Stimulated activated CD4-positive, alpha-beta T cell treated with anti-CD3 and anti-CD28 coated beads, Interleukin-15, amount 100 ng/mL, for 1 hour (primary cell): ENCODE measurements at places on chromosomes 16 and 17.

DNA sequence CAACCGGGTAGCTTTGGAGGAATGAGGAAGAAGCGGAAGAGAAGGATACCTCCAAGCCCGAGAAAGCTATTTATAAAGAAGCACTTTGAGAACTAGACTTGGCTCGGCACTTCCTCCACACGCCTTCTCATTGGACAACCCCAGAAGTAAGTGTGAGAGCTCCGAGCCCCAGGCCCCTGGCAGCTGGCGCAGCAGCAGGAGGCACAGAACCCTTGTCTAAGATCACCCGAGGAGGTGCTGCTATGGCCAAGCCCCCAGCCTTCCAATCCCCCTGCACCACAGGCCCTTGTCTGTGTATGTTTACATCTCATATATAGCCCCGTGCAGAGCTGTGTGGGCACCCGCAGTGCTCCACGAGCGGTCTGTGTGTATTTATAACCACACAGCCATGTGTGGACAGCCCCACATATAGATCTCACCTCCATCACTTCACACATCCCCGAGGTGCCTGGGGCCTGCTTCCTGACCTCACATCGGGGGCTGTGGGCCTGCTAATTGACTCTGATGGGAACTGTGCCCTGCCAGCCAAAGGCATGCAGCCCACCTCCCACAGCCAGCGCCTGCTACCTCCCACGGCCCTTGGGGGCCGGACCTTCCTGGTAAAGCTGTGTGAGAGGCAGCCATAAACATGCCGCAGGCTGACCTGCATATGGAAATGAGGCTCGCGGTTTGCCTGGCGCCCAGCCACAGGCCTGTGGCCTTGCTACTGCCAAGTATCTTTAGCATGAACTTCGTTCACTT, 96.1 kb downstream of the C17orf67 start:
- no peak for DNase-seq

DNA sequence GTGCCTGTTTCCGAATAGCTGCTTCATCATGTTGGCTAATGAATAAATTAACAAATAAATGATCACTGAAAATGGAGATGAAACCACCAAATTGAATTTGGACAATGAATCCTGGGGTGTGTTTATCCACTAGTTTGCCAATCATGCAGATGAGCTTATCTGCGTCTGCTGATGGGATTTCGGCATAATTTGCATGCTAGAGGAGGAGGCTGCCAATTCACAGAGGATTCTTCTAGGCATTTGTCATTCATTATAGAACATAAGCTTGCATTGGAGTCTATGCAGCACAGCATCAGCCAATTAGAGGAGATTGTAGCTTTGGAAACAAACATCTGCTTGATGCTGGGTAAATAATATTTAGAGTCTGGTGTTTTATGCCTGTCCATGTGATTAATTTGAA, 123.1 kb downstream of the NPIPB5 start:
- no peak for DNase-seq

DNA sequence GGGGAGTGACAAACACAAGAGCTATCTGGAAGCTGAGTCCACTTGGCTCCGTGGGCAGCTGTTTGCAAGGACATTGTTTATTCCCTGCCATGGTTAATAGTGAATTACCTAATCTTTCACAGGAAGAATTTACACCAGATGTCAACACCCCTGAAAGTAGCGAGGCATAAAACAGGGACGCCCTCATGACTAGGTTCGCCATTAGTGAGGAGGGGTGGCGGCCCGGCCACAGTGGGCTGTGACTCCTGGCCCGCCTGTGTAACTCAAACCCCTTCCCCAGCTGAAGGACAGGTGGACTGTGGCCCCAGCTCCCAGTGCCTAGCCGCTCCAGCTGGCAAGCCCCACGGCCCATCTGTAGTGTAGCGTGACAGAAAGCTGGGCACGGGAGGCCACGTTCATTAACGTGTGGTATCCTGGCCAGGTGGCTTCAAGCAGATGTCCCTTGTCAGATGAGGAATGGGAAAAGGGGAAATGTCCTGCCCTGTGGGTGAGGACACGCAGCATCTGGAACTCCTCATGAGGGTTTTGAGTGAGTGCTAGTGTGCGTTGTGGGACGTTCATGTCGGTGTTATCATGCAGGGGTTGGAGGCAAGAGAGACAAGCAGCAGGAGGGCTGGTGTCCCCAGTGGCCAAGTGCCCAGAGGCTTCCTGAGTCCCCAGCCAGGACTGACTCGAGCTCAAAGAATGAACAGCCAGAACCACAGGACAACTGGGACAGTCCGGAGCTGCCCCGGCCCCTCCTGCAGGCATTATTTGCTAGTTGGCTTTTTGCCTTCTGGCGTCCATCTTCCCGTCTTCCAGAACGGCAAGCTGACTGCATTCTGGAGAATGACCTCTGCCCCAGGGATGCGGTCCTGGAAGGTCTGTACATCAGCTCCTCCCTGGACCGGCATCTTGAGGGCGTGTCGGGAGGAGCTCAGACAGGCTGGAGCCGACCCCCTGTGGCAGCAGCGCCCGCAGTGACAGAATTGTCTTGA, 19.2 kb downstream of the KDM8 start:
- no peak for DNase-seq

DNA sequence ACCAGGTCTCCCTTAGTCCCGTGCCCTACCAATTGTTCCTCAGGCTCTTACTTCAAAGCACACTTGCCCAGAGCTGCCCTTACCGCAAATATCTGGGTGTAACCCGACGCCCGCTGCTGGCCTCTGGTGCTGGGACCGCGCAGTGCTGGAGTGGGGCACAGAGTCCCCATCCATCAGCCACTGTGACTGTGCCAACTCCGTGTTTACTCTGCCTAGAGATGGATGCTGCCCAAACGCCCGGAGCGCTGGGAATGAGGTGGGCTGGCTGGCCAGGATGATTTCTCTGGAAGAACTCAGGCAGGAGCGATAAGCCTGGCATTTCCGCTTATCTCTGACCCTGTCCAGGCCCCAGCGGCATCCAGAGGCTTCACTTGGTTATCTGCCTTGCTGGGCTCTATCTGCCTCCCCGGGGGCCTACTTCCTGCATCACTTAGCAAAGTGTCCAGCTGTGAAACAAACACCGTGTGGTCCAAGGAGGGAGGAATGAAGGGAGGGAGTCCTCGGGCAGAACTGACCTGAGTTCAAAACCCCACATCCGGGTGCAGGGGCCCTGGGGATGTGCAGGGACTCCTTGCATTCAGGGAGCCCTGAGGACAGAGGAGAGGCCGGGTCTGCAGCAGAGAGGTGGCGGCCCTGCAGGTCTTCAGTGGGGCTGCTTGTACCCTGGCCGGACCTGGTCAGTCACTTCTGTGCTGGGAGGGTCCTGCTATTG, 9.4 kb upstream of the MYLK3 start:
- no peak for DNase-seq

- DNase-seq: no peak
Observed at GRCh38 chr17:68512960-68513474, 787 bp downstream of the PRKAR1A start.

DNA sequence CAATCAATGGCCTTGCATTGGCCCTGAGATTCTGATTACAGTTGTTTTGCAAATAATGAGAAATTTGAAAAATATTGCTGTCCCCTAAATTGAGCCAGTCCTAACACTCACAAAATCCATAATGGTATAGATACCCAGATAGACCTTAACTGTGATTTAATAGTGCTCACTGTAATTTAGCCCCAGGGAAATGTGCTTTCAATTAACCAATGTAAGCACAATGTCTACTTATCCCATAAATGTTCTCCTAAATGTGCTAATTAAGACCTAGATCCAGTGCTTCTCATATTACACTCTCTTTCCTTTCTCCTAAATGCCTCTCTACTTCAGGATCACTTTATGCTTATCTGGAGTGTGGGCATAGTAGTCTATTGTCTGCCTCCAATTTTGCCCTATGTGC, 417.8 kb upstream of the CCL2 start:
- DNase-seq: no peak

DNA sequence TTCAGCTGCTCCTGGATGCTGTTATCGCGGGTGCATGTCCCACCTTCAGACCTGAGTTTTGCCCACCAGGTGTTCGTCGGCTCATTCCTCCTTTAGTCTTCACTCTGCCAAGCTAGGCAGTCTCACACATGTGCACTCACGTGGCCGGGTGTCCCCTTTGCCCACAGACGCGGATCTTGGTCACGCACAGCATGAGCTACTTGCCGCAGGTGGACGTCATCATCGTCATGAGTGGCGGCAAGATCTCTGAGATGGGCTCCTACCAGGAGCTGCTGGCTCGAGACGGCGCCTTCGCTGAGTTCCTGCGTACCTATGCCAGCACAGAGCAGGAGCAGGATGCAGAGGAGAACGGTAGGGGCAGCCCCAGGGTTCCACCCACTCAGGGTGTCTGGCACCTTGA, 133.1 kb downstream of the ABCC6 start:
- no peak for DNase-seq

DNA sequence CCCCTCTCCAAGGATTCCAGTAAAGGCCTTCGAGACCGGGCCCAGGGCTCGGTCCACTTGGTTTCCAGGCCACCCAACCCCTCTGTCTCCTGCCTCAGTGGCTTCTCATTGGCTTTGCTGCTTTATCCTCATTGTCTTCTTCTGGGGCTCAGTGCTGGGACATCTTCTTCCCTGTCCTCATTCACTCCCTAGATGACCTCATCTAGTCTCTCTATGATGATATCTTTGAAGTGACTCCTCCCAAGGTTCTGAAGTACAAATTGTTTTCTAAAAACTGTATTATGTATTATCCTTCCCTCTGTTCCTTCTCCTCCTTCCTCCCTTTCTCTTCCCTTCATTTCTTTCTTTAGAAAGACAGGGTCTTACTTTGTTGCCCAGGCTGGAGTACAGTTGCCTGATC, 27.1 kb upstream of the NDRG4 start:
- DNase-seq: no peak

DNA sequence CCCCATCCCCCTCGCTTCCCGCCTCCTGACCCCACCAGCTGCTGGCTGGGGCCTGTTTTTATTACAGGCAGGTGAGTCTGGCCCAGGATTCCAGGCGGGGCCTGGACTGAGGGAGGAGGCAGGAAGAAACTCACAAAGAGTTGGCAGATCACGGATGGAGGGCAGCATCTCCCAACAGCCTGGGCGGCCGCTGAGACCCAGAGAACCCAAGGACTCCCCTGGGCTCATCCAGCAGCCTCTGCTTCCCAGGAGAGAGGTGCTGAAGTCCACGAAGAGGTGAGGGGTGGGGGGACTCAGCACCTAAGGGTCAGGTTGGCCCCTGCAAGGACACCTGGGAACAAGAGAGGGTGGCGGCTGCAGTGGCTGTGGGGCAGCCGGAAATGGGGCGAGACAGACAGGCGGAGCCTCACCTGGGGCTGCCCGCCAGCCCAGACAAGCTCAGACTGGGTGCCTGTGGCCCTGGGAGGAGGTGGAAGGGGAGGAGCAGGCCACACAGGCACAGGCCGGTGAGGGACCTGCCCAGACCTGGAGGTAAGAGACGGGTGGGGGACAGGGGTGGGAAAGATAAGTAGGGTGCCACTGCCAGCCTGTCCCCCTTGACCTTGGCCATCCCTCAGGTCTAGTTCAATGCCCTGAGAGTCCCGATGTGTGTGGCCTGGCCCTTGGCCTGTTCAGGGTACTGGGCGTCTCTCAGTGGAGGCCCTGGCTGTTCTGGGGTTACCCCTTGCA, 8.7 kb upstream of the ADGRG1 start:
- DNase-seq: no peak

- DNase-seq: no peak
Observed at GRCh38 chr17:17134957-17135333, 71.2 kb downstream of the PLD6 start.

DNA sequence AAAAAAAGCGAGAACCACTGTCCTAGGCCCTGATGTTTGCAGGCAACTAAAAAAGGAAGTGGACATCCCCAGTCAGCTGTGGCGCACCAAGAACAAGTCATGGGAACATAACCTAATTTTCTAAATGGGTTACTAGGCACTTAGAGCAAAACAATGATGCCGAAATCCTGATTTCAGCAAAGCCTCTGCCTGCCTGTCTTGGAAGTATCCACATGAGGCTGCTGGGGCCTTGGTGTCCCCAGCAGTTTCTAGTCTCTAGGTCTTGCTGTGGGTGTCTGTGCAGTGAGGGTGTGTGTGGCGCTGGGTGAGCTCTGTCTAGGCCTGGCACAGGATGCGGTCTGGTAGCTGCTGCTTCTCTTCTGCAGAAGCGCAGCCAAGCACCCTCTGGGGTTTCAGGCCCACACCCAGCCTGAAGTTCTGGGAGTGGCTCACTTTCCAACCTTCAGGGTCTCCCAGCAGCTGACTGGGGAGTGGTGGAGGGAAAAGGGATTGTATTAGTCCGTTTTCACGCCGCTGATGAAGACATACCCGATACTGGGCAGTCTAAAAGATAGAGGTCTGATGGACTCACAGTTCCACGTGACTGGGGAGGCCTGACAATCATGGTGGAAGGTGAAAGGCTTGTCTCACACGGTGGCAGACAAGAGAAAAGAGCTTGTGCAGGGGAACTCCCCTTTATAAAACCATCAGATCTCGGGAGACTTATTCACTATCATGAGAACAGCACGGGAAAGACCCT, 21.1 kb downstream of the STH start:
- DNase-seq: peak; percentile 14

DNA sequence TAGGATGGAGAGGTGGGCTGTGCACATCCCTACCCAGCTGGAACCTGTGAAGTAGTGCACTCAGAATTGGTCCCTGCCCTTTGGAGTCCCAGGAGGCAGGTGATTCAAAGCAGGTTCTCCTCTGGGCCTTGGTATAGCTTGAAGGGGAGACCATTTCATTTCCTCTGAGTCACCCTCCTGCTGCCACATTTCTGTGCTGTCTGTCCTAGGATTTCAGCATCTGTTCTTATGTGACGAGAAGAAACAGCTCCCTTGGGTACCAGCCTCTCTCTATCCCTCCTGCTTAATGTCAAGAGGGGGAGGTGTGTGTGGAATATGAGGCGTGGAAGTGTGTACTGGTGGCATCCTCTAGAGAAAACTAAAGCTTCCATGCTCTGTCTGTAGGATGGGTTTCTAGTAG, 5.0 kb upstream of the NFE2L1 start:
- DNase-seq: no peak

- DNase-seq: no peak
Observed at GRCh38 chr16:10688291-10688690, 6.4 kb downstream of the TEKT5 start.

- no peak for DNase-seq
Observed at GRCh38 chr17:76500747-76501017, 541 bp downstream of the RHBDF2 start.

- no peak for DNase-seq
Observed at GRCh38 chr17:8153525-8153956, 1.3 kb upstream of the PER1 start.

GRCh38 chr17:70274255-70274654, 104.9 kb downstream of the KCNJ2 start:
- DNase-seq: no peak

DNA sequence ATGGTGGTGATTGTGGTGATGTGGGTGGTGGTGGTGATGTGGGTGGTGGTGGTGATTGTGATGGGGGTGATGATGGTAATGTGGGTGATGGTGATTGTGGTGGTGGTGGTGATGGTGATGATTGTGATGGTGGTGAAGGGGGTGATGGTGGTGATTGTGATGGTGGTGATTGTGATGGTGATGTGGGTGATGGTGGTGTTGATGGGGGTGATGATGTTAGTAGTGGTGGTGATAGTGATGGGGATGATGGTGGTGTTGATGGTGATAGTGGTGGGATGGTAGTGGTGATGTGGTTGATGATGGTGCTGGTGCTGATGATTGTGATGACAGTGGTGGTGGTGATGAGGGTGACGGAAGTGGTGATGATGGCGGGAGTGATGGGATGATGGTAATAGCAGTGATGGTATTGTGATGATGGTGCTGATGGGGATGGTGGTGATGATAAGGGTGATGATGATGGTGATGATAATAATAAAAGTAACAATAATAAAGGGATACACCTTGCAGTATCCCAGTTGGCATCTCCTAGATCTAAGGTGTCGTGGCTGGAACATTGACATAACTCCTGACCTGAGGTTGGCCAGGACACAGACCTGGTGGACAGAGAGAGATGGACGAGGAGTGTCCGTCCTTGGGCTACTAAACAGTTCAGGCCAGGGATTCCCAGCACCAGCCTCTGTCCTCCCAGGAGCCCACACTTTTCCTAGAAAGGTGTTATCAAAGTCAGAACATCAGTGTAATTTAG, 344.5 kb downstream of the SEC14L1 start:
- DNase-seq: no peak
